ENCODE measurements at places on chromosomes 6 and 20. TPM values are rescaled to one million over a fixed set of nuclear protein-coding genes. Genes with fewer than 3 reads are reported as not detected.

Gene LPIN3
- 10.3 TPM for total RNA-seq

Gene FAM217B
- total RNA-seq = 5.9 TPM

Gene CST5
- not detected for total RNA-seq

Gene HLA-DRB1
- 1.1 TPM for total RNA-seq

Gene TMEM239
- not detected for total RNA-seq

Gene UBE2C
- total RNA-seq = 2.5 TPM

Gene NKX2-4
- not detected for total RNA-seq

Gene ZGPAT
- total RNA-seq = 15.6 TPM

DNA sequence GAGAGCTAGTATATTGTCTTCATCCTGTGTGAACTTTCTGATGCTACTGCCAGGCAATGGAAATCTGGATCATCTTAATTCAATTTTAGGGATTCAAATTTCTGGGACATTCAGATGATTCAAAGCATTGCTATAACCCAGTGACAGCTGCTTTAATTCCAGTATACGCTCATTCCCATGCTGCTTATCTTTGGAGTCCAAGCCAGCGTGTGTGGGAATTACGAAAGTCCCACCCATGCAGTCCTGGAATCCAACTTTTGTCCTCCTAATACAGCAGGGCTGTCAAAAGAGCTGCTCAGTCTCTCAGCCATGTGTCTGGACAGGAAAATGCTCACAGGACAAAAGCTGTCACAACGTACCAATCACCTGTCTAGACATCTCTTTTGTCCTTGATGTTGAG is 219.8 kb downstream of the LAMA2 start:
- no peaks in the 10 kb centered on the region for H3K27me3 ChIP-seq
- peaks cover 5% of the 10 kb centered on the region for H3K4me1 ChIP-seq
- no peak overlapping the region for H3K27ac ChIP-seq
- no peaks in the 10 kb centered on the region for H3K36me3 ChIP-seq
- DNase-seq = no peak

DNA sequence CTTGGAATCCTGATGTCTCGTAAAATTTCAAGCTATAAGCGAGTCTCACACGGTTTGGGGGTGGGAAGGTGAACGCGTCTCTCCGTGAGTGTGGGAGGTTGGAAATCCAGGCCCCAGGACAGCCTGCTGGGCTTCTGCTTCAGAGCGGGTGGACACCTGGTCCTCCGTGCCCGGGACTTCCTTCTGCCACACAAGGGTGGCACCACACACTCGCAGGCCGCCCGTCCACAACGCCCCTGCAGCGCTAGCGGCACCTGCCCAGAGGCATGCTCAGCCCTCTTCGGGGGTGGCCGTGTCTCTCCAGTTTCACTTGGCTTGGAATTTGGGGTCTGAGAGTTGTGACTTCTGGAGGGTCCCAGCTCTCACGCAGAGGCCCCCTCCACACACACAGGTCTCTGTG is 151.9 kb downstream of the PHACTR3 start:
- H3K27me3 ChIP-seq = peaks cover 4% of the 10 kb centered on the region
- no peak for DNase-seq
- H3K36me3 ChIP-seq = no peaks in the 10 kb centered on the region
- no peaks in the 10 kb centered on the region for H3K4me1 ChIP-seq
- no peak overlapping the region for H3K4me3 ChIP-seq

GRCh38 chr6:10390495-10391298 is 24.2 kb downstream of the TFAP2A start:
- no peaks in the 10 kb centered on the region for H3K36me3 ChIP-seq
- H3K27ac ChIP-seq = no peak overlapping the region
- H3K4me3 ChIP-seq = no peak overlapping the region

DNA sequence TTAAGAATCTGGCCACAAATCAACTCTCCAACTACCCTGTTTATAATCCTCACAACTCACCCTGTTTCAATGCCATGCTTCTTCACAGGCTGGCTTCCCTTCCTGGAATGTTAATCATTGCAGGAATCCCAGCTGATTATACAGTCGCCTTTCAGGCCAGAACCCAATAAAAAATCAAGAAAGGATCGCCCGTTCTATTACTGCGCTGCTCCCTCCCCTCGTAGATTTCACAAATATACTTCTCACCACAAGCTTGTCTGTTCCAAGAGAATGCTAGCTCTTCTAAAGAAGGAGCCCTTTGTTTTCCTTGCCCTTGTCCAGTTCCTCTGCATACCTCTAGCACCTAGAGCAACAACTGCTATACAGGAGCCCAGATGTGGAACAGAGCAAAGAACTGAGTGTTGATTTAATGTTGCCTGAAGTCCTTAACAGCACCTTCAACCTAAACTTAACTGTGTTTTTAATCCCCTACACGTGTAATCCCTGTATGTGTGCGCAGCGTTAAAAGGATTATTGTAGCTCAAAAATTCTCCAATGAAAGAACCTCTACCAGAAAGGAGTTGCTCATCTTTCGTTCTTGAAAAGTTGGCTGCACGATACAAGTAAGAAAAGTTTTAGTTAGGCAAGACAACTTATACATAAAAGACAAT is 988 bp downstream of the ECHDC1 start:
- H3K27me3 ChIP-seq = no peaks in the 10 kb centered on the region
- H3K4me1 ChIP-seq = peaks cover 21% of the 10 kb centered on the region
- peak overlapping the region; percentile 85 for H3K4me3 ChIP-seq
- no peaks in the 10 kb centered on the region for H3K36me3 ChIP-seq
- peak; percentile 53 for DNase-seq

GRCh38 chr6:125743604-125744003 is 5.8 kb upstream of the HEY2 start:
- no peaks in the 10 kb centered on the region for H3K36me3 ChIP-seq
- no peak overlapping the region for H3K27ac ChIP-seq
- H3K4me1 ChIP-seq = peaks cover 15% of the 10 kb centered on the region
- no peak overlapping the region for H3K4me3 ChIP-seq
- peaks cover 54% of the 10 kb centered on the region for H3K27me3 ChIP-seq

DNA sequence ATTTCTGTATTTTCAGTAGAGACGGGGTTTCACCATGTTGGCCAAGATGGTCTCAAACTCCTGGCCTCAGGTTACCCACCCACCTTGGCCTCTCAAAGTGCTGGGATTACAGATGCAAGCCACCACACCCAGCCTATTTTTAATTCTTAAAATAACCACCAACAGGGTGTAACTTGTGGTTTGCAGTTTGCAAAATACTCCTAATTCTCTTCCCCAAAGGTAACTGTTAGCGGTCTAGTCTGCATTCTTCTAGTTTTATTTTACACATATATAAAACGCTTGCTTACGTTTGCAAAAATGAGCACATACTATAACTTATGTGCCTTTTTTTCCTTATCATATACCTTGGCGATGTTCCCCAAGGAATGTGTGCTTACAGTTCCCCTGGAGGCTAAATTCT is 25.6 kb upstream of the CHMP4B start:
- no peak for DNase-seq
- no peak overlapping the region for H3K27ac ChIP-seq
- H3K4me1 ChIP-seq = peaks cover 8% of the 10 kb centered on the region
- H3K36me3 ChIP-seq = no peaks in the 10 kb centered on the region
- no peak overlapping the region for H3K4me3 ChIP-seq

DNA sequence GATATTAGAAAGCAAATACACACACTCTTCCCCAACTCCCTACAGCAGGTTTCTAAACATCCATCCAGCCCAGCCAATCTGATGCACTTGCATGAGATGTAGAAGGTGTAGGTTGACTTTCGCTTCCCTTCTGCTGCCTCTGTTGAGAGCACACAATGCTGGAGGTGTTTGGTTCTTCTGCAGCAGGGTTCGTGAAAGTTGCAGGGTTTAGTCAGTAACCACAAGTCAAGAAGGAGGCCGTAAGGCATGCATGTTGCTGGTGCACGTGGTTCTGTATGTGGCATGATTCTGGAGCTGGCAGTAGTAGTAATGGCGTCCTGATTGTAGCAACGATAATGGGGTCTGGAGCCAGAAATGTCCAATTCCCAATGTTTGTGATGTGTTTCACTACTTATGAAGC is 53.0 kb downstream of the DEK start:
- H3K4me1 ChIP-seq = peaks cover 7% of the 10 kb centered on the region
- no peak overlapping the region for H3K27ac ChIP-seq
- no peaks in the 10 kb centered on the region for H3K27me3 ChIP-seq
- no peak for DNase-seq
- peaks cover 15% of the 10 kb centered on the region for H3K36me3 ChIP-seq

GRCh38 chr6:3293271-3294155 is 34.8 kb downstream of the PSMG4 start:
- H3K4me1 ChIP-seq = peaks cover 3% of the 10 kb centered on the region
- DNase-seq = peak; percentile 80
- H3K27ac ChIP-seq = no peak overlapping the region
- H3K4me3 ChIP-seq = no peak overlapping the region
- no peaks in the 10 kb centered on the region for H3K27me3 ChIP-seq

- H3K4me3 ChIP-seq = no peak overlapping the region
- H3K4me1 ChIP-seq = no peaks in the 10 kb centered on the region
- peaks cover 6% of the 10 kb centered on the region for H3K27me3 ChIP-seq
- H3K36me3 ChIP-seq = no peaks in the 10 kb centered on the region
- H3K27ac ChIP-seq = no peak overlapping the region
Measured at GRCh38 chr6:33740204-33740608, 6.5 kb downstream of the IP6K3 start.

DNA sequence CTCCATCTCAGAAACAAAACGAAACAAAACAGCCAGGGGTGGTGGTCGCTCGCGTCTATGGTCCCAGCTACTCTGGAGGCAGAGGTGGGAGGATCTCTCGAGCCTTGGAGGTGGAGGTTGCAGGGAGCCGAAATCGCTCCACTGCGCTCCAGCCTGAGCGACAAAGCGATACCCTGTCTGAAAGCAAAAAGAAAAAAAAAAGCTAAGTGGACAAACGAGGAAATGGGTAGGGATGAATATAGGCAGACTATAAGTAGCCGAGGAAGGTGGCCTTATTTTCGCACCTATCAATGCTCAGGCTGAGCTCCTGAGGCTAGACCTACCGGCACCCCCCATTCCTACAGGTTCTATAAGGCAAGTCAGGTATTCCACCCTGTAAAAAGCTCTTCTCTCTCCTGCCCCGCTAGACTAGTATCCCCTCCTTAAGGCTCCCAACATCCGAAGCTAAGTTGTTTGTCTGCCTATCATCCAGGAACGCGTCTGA is 650 bp upstream of the CASP8AP2 start:
- no peak for DNase-seq
- peaks cover 15% of the 10 kb centered on the region for H3K4me1 ChIP-seq
- peak overlapping the region; percentile 92 for H3K4me3 ChIP-seq
- H3K36me3 ChIP-seq = peaks cover 6% of the 10 kb centered on the region
- H3K27ac ChIP-seq = peak overlapping the region; percentile 68

- no peak overlapping the region for H3K4me3 ChIP-seq
- H3K36me3 ChIP-seq = peaks cover 52% of the 10 kb centered on the region
- no peak for DNase-seq
- H3K4me1 ChIP-seq = peaks cover 7% of the 10 kb centered on the region
- H3K27me3 ChIP-seq = no peaks in the 10 kb centered on the region
- no peak overlapping the region for H3K27ac ChIP-seq
Measured at GRCh38 chr6:53100561-53100960, 35.4 kb downstream of the FBXO9 start.

DNA sequence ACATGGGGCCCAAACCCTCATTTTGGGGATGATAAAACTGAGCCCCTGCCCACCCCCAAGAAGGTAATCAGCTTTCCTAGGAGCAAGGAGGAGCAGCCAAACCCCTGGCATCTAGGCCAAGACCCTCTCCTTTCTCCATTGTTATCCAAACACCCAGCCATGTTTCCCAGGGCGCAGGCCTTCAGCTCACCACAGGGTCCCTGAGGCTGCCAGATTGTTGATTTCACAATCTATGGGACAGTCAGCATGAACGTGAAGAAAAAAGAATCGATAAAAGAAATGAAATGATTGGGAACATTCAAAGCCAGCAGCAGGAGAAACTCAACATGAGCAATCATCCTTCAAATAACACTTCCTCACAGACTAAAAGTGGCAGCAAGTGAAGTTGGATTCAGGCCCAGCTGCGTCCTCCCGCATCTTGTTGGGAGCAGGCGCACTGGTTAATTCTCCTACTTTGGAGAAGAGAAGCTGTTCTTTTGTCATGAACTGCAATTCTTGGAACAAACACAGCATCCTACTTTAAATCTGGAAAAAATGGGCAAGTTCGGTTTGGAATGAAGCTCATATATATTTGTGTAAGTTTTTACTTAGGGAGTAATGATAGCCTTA is 241.8 kb upstream of the PRDM1 start:
- H3K36me3 ChIP-seq = no peaks in the 10 kb centered on the region
- H3K4me1 ChIP-seq = peaks cover 2% of the 10 kb centered on the region
- DNase-seq = no peak

GRCh38 chr6:162962093-162962492 is 234.3 kb downstream of the PACRG start:
- H3K27me3 ChIP-seq = no peaks in the 10 kb centered on the region
- no peak for DNase-seq
- H3K4me1 ChIP-seq = peaks cover 9% of the 10 kb centered on the region
- no peak overlapping the region for H3K27ac ChIP-seq
- H3K4me3 ChIP-seq = no peak overlapping the region

DNA sequence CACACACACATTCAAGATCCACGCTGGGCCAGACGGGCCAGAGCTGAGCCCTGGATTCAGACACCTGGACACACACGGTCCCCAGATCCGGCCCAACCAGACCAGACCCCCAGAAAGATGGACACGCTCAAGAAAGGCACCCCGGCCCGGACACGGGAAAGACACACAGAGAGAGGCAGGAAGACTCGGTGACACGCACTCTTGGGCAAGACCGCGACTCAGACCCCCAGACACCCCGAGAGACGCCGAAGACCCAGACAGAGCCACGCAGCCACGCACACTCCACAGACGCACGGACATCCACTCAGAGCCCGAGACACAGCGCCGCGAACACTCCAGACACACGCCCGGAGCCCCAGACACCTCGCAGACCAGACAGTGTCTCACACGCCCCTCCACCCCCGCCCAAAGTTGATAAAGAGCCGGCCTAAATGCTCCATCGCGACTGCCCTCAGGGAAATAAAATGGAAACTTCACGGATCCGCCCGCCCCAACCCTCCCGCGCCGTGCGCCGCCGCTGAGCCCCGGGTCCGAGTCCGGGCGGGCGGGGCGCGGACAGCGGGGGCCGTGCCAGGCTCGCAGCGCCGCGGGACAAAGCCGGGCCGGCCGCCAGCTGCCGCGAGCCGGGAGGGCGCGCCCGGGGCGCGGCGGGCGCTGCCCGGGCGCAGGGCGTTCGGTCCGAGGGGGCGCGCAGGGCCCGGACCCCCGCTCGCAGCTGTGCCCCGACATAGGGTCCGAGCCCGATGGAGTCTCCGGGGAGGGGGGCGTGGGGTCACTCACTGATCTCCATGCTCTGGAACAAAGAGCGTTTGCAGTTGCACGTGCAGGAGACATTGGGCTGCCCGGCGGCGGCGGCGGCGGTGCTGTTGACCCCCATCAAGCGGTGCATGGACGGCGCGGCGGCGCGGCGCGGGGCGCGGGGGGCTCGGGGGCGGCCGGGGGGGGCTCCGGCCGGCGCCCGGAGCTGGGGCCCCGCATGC is 831 bp downstream of the PMEPA1 start:
- peaks cover 34% of the 10 kb centered on the region for H3K4me1 ChIP-seq
- H3K4me3 ChIP-seq = peak overlapping the region; percentile 95
- DNase-seq = peak; percentile 94

- H3K27ac ChIP-seq = no peak overlapping the region
- peaks cover 8% of the 10 kb centered on the region for H3K4me1 ChIP-seq
- no peaks in the 10 kb centered on the region for H3K27me3 ChIP-seq
- no peak overlapping the region for H3K4me3 ChIP-seq
Measured at GRCh38 chr20:48669946-48670605, 157.7 kb downstream of the PREX1 start.

All from osteoblast (primary cell).